Esophagus squamous epithelium (tissue), 5 donors: ENCODE measurements at places on chromosomes 13 and 19.

DNA sequence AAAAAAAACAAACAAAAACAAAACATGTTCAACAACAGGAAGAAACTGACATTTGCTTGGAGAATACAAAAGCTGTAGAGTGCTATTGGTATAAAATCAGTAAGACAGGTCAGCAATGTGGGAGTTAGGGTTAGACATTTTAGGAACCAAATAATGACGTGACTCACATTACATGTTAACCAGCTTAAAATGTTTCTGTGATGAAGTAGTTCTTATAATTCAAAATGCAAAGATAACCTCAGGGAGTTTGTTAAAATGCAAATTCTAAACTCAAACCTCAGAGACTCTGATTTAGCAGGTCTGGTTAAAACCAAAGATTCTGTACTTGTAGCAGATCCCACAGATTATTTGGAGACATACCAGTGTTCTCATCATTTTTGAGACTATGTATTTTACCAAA, 549.4 kb upstream of the SLITRK1 start:
- no peak for DNase-seq

- no peak for DNase-seq
These were observed 8.2 kb downstream of the REX1BD start for GRCh38 chr19:18596752-18597157.

GRCh38 chr13:30865123-30866049, 40.7 kb upstream of the MEDAG start:
- peak; percentile 13 for DNase-seq

DNA sequence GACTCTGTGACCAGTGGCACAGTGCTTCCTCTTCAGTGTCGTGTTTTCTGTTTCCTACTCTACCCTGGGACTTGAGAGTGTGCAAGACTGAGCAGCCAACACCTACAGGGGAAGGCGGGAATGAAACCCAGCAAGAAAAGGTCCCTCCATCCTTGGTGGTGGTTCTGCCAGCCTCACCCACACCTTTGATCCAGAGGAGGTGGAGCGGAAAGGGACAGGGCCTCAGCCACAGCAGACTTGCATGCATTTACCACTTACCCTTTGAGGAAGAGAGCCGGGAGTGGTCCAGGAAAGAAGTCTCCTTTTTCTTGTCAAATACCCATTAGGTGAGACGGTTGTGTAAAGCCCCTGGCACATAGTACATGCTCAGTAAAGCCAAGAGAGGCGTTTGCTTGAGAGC, 164.8 kb upstream of the ZNF536 start:
- DNase-seq = no peak

DNA sequence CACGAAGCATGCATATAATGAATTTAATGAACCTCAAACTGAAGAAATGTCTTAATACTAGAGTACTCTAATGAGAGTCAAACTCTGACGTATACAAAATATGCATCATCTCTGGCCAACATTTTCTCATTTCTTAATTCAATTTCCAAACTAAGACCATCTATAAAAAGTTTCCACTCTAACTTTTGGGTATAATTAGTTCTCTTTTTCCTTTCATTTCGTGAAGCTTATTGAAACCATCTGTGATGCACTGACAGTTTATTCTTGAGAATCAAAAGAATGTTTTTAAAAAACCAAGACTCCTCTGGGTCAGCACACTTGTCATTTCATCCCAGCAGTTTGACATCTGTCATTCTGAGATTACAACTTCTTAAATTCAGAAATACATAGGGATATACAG, 90.0 kb downstream of the CAB39L start:
- DNase-seq = no peak

DNA sequence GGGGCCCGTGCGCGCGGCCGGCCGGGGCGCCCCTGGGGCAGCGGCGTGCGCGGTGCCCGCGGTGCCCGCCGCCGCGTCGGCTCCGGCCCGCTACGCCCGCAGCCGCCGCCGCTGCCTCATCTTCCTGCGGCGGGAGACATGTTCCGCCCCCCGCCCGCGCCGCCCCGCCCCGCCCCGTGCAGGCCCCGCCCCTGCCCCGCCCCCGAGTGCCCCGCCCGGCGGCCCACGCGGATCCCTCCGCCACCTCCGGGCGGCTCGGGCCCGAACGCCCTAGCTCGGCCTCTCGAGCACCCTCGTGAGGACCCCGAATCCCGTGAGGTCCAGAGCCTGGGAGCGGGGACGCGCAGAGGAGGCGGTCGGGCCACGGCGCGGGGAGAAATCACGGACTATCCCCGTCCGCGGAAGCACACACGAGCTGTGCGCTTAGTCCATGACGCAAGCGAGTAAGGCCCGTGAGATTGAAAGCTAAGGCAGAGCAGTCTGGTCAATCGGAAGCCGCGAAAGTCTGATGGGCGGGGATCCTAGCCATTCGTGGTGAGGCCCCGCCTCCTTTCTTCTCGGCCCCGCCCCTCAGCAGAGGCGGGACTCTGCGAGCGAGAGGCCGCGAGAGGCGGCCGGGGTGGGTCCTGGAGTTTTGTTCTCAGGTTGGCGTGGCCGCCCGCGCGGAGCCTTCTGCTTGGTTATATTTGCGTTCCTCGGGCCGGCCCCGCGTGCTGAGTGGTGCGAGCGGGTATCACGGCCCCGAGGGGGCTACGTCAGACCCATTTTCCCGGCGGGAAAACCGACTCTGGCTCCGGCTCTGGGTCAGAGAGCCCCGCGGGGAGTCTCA, at the start of gene TCF3:
Gene TCF3 (minus strand): TSS at position 145 of the 829 bp plus-strand sequence. CDS start 2,367 bp downstream, outside the sequence.
- peak; percentile 88 for DNase-seq

DNA sequence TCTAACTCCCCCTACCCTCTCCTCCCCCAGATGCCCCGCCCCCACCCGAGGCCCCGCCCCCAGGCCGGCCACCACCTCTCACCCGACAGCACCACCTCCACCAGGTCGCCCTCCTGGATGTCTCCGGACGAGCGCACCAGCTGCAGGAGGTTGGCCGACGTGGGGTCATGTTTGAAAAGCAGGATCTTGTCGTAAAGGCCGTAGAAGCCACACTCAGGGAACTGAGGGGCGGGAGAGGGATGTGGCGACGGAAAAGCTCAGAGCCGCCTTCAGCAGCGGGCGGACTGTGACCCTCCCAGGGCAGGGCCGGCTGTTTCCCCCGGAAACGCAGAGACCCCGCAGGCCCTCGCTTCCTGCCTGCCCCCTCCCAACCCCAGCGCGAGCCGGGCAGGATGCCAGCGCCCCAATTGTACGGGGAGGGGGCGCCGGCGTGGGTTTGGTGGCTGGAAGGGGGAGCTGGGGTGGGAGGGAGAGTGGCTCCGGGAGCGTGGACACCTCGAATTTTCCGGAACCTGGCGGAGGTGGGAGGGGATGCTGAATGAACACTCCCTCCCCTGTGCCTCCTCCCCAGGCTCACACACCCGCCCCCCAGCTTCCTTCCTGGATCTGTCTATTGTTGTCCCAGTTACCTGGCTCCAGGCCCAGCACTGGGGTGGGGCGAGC, 3.0 kb downstream of the PRKD2 start:
- peak; percentile 56 for DNase-seq

DNA sequence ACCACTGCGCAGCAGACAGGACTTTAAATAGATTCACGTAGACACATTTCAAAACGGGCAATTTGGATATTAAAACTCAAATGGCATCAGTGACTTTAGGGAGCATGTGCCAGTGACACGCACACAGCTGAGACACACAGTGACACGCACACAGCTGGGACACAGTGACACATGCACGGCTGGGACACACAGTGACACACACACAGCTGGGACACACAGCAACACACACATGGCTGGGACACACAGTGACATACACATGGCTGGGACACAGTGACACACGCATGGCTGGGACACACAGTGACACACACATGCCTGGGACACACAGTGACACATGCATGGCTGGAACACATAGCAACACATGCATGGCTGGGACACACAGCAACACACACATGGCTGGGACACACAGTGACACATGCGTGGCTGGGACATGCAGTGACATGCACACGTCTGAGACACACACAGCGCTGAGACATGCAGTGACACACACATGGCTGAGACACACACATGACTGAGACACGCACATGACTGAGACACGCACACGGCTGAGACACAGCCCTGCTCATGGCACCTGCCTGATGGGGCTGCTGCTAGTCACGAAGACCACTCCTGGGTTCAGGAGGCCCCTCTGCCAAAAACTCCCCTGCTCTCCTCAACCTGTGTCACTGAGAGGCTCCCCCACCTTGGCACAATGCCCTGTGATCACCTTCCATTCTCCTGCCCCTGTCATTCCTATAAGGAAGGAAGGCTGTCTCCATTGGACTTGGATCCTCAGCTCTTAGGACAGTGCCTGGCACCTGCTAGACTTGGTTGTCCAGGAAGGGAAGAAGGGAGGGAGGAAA, 52.5 kb downstream of the SOX1 start:
- DNase-seq = no peak

GRCh38 chr19:47075941-47076340, 27.5 kb upstream of the TMEM160 start:
- DNase-seq = no peak

DNA sequence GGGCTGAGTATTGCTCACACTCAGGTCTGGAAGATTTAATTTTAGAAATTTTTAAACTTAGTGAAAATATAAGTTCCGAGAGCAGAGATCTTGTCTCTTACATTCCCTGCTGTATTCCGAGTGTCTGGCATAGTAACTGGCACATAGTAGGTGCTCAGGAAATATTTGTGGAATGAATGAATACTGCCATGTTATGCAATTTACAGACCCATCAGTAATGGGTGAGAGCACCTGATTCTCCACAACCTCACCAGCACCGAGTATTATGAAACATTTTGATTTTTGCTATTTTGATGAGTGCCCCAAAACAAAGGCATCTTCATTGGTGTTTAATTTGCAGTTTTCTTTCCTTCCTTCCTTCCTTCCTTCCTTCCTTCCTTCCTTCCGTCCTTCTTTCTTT, 15.8 kb upstream of the CLASRP start:
- DNase-seq = no peak

DNA sequence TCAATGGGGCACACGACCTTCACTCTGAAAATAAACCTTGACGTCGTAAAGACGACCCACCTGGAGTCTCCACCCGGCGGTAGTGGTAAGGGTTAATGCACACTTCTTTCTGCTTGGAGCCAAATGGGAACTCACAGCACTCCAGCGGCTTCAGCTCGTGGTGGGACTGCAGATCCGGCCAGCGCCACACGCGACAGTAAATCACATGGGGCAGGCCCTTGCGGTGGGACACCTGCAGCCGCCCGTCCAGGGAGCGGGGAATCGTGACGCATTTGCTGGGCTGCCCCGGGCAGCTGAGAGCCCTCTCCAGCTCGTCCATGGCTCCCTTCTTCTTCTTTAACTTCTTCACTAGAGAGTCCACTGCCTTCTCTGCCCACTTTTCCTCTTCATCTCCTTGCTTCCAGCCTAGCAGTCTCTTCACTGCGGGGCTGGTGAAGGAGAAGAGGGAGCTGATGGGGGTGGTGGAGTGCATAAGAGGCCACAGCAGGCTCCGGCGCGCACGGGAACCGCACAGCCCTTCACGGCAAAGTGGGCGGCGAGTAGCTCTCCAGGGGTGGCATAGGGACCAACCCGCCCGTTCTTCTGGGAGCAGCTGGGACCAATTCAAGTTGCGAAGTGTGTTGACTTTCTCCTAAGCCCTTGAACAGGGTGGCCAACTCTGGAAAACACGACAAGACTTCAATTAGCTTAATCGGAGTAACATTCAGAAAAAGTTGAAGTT, 40.7 kb downstream of the SMAD9 start:
- no peak for DNase-seq

DNA sequence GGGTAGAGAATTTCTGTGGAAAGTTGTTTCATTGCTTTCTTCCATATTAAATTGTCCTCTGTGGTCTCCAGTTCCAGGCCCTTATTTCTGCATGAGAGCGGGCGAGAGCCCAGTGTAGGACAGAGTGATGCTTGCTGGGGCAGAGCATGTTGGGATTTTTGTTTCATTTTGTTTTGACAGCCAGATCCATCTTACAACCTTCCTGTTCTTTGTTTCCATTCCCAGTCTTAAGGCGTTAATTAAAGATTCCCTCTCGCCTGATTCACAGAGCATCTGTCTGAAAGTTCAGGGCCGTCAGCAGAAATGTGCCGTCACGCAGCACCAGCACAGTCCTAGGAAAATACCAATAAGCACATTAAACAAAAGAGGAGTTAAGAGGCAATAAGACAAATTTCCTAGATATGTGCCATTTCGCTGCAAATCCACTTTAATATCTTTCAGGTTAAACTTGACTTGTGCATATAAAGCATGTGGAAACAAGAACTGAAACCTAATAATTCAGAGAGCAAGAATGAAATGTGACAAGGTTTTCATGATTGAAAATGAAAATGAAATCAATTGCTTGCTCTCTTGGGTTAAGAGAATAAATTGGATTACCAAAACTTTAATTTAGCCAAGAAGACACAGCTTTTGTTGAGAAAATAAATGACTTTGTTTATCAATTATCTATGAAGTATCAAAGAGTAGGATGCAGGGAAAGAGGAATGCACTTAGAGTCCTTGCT, 210.7 kb upstream of the SLC10A2 start:
- no peak for DNase-seq

DNA sequence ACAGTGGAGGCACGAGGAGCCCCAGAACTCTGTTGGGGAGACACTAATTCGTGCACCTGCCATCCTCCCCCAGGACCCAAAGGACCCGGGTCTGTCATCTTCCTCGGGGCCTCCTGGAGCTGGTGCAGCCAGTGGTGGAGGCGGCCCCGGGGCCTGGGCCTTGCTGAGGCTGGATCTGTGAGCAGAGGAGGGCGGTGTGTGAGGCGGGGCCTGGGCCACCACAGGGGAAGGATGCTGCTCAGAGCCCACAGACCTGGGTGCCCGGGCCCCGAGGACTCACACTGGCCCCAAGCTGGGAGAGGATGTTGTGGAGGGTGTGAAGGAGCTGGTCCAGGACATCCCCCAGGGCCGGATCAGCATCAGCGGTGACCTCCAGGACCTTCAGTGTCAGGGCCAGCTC, 8.3 kb downstream of the IFNL3 start:
- DNase-seq = no peak

DNA sequence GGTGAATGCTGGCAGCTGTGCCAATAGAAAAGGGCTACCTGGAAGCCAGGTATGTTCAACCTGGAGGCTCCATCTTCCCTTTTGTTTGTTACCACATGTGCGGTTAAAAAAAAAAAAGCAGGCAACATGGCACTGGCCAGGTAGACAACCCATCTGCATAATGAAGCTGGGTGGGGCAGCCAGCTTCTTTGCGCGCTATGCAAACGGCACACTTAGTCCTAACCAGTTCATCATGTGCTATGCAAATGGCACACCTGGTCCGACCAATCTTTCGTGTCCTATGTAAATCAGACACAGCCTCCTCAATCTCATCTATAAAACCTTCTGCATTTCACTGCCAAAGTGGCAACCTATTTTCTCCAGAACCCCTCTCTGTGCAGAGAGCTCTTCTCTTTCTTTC, 11.3 kb upstream of the IGSF23 start:
- DNase-seq = no peak

- no peak for DNase-seq
These were observed 141.9 kb upstream of the SPACA7 start for GRCh38 chr13:112234131-112234875.

- DNase-seq = no peak
These were observed 3.3 kb upstream of the TM6SF2 start for GRCh38 chr19:19276386-19276785.

GRCh38 chr19:55638864-55639359, 1.9 kb upstream of the ZNF580 start:
- DNase-seq = no peak
